ENCODE measurements at places on chromosomes 7 and 10.

GRCh38 chr7:23065974-23066373 is 39.6 kb upstream of the KLHL7 start:
- DNase-seq = no peak

GRCh38 chr10:42992957-42993390 is 83.9 kb upstream of the RET start:
- no peak for DNase-seq

DNA sequence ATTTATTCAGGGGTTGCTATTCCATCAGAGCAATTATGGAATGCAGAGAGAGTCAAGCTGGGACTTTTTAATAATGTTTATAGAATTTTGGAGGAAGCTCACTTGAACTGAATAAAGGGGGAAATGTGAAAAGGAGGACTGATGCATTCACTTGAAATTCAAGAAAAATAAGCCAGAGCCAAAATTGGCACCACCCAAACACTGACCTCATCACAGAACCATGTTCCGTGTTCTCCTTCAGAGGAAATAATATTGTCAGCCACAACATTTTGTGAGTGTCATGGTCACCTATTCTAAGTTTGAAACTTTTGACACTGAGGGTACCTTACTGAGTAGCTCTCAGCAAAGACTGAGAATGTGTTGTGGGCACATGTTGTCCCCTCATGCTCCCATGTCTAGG is 207.0 kb downstream of the ANK3 start:
- no peak for DNase-seq

DNA sequence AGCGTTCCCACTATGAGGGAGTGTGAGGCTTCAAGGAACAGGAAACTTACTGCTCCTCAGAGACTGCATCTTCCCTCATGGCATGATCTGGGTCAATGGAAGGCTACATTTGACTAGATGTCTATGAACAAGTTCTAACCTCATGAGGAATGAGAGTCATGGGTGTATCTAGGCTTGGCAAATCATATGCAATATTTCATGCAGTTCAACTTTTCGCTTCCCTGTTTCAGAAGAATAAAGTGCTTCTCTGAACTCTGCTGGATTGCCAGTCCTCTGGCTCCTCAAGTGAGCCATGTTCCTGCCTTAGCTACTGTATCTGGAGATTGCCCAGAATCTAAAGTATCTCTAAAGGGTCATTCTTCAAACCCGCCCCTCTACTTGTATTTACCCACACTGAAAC is 54.3 kb upstream of the SEMA3A start:
- DNase-seq = no peak

GRCh38 chr10:20988357-20988983 is 91.4 kb upstream of the NEBL start:
- DNase-seq = no peak

DNA sequence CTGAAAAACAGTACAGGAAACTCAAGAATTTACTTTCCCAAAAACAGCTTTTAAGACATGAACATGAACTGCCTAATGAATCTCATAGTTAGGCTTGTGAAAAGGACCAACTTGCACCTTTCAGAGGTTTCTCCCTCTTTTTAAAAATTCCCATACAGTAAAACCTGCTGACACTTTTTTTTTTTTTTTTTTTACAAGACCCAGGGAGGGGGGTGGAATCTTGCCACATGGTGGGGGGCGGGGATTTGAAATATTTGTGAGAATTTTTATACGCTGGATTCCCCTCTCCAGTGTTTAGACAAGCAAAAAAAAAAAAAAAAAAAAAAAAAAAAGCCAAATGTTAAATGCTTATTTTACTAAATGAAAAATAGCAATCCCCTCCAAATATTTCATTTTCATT is 57.4 kb downstream of the HIBADH start:
- DNase-seq = no peak

DNA sequence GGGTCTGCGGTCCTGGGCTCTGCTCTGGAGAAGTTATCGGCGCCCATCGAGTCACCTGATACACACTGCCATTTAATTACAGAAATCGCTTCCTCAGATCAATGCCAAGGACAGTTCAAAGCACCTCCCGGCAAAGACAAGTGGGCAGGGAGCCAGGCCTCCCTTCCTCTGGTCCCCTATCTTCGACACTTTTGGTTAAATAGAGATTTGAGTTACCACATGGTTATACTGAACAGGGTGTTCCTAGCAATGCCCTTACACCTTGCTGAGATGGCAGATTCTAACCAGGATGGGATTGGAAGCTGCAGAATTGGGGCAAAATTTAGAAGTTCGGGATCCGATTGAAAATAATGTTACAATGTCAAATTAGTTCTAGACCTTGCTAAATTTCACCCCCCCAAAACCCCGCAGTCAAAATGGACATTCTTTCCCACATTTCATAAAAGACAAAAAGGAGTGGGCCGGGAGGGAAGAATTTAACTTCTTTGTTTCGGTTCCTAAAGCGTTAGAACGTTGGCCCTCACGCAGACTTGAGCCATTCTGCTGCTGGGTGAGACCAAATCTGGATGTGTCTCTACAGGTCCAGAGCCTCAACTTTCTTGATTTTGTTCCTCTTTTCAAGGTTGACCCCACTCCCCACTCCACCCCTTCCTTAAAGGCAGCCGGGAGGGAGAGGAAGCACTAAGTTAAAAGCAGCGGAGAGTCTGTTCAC is 2.2 kb upstream of the DLX5 start:
- no peak for DNase-seq

DNA sequence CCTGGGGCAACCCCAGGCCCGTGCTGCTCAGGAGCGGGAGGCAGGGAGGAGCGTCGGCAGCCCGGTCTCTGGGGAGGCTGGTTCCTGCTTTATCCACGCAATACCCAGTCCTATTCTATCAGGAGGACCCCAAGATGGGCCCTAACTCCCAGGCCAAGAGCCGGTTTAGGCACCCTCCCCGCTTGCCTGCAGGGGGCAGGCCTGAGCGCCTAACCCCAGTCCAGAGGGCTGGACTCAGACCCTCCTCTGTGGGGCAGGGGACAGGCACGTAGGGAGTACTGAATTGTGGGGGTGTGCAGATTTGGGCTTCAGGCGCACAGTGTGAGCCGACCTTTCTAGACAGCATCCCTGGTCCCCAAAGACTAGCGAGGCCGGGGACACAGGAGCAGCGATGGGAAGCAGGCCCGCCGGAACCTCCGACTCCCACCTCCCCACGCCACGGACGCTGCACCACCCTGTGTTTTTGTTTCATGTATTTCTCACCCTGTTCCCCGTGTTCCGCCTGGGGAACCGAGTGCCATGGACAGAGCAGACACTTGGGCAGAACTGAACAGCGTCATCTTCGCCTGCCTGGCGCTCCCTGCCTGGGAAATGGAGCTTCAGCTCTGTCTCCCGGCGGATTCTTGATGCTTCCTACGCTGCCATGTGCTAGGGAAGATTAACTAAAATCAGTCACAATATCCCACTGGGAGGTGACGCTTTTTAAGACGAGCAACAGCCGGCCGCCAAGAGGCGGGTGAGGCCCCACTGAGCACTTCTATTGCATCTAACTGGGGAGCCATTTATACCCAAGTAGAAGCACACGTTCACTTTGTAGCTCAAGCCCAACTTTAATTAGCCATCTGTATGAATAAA is 5.3 kb downstream of the NUDT1 start:
- peak; percentile 59 for DNase-seq

DNA sequence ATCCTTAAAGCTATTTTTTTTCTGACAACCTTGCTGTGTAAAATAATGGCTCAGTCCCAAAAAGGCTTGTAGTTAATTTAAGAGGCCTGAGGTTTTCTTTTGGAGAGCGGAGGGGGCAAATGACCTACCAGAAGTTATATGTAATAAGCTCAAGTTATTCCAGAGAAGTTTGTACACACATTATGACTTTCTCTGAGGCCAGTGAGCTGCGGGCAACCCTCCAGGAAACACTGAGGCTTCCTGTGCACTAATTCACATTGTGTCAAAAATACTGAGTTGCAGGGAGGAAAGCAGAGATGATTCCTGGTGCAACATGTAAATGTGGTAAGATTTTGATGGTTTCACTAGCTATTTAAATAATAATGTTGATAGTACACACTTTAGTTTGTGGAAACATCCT is 188.6 kb downstream of the DIP2C start:
- DNase-seq = no peak

DNA sequence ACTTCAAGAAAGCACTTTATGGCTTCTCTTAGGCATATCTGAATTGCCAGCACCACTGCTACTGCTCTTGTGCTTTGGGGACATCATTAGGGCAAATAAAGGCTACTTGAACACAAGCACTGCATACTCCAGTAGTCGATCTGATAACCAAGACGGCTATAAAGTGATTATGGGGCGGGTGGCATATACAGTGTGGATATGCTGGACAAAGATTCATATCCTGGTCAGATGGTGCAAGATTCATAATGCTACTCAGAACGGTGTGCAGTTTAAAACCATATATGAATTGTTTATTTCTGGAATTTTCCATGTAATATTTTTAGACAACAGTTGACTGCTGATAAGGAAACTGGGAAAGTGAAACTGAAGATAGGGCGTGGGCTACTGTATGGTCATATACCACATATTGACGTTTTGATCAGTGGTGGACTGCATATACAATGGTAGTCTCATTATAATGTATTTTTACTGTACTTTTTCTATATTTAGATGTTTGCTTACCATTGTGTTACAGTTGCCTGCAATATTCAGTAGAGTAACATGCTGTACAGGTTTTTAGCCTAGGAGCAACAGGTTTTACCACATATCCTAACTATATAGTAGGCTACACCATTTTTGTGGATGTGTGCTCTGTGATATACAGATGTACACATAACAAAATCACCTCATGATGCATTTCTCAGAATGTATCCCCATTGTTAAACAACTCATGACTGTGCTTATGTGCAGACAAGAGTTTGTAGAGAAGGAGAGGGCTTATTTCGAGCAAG is 15.2 kb downstream of the ANLN start:
- no peak for DNase-seq

- DNase-seq = no peak
Measured at GRCh38 chr7:142405122-142405765, 147.4 kb upstream of the PRSS58 start.

GRCh38 chr10:7264313-7264756 is 146.5 kb downstream of the SFMBT2 start:
- DNase-seq = no peak
